Mesothelial cell of epicardium (in vitro differentiated cells): ENCODE measurements at places on chromosomes 5 and 9. TPM values are rescaled to one million over a fixed set of nuclear protein-coding genes. Genes with fewer than 3 reads are reported as not detected.
A peak's percentile ranks its signal among the peaks of the same experiment; 100 is the strongest.

DNA sequence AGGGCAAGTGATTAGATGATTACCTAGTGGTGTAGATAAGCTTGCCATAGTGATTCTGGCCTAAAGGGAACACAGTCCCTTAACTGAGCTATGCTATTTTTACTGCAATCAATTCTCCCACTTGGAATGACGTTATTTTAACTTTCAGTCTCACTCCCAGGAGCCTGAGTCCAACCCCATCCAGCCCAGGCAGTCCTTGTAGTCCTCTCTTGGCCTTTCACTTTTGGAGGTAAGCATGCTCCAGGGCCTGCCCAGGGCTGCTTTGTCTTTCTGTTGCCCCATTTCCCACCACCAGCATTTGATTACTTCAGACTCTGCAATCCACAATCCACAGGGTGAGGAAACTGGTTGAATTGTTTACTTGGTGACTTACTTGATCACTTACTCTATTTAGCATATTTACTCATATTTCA is 233.0 kb downstream of the CD180 start:
- H3K36me3 ChIP-seq, result no peaks in the 10 kb centered on the region
- H3K4me3 ChIP-seq, result no peak overlapping the region
- peaks cover 31% of the 10 kb centered on the region for H3K4me1 ChIP-seq
- DNase-seq, result no peak

GRCh38 chr9:76456202-76456926 is 2.6 kb upstream of the GCNT1 start:
- H3K36me3 ChIP-seq, result no peaks in the 10 kb centered on the region
- H3K4me1 ChIP-seq, result peaks cover 27% of the 10 kb centered on the region
- DNase-seq, result peak; percentile 47
- H3K4me3 ChIP-seq, result no peak overlapping the region
- H3K27me3 ChIP-seq, result peaks cover 11% of the 10 kb centered on the region
- peak overlapping the region; percentile 91 for H3K27ac ChIP-seq

GRCh38 chr9:133440874-133441273 is 18.7 kb downstream of the ADAMTS13 start:
- H3K4me3 ChIP-seq, result no peak overlapping the region
- H3K27me3 ChIP-seq, result peaks cover 4% of the 10 kb centered on the region
- no peaks in the 10 kb centered on the region for H3K4me1 ChIP-seq
- no peak overlapping the region for H3K27ac ChIP-seq
- DNase-seq, result no peak
- no peaks in the 10 kb centered on the region for H3K36me3 ChIP-seq

DNA sequence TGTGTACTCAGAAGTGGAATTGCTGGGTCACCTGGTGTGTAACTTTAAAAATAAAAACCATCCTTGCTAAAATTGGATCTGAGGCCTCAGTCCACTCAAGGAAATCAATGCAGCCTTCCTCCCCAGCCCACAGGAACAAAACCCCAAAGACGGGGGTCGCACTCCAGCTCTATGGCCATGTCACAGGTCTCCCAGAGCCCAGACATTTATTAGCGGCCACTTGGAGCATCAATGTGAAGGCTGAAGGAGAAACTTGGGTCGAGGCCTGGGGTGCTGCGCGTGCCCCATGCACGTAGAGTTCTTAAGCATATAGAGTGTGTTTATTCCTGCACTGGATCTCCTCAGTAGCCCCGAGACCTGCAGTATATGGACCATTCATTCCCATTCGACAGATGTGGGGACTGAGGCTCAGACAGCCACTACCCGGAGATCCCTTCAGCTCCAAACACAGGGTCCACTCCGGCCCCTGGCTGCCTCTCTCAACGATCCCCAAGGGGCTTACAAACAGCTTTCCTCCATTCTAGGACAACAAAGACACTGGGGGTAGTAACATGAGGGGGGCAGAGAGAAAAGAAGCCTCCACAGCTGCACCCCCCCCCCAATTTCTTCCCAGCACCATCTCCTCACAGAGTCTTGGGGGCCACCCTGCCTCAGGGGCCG is 14.3 kb upstream of the OLFM1 start:
- H3K36me3 ChIP-seq, result no peaks in the 10 kb centered on the region
- peaks cover 87% of the 10 kb centered on the region for H3K27me3 ChIP-seq
- peak; percentile 2 for DNase-seq
- no peak overlapping the region for H3K27ac ChIP-seq
- no peak overlapping the region for H3K4me3 ChIP-seq
- no peaks in the 10 kb centered on the region for H3K4me1 ChIP-seq

- no peaks in the 10 kb centered on the region for H3K36me3 ChIP-seq
- peak; percentile 62 for DNase-seq
- H3K4me1 ChIP-seq, result peaks cover 10% of the 10 kb centered on the region
- no peak overlapping the region for H3K27ac ChIP-seq
- H3K27me3 ChIP-seq, result peaks cover 29% of the 10 kb centered on the region
Observed at GRCh38 chr5:160508780-160509361, 87.2 kb downstream of the PTTG1 start.

DNA sequence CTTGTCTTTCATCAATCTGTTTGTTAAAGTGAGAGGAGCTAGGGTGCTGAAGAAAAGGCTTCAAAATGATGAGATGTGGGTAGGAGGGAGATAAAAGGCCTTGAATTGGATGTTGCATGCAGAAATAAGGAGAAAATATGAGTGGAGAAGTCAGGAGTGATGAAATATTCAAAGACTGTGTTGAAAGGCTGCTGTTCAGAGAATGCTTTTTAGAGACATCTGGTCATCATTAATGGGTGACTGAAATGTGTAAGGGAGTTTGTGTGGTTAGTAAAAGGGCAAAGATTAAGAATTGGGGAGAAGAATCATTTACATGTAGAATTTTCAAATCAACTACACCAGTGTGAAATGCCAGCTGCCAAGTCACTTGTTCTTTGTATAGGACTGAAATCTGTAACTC is 383.9 kb downstream of the MAT2B start:
- H3K4me3 ChIP-seq, result no peak overlapping the region
- H3K27me3 ChIP-seq, result no peaks in the 10 kb centered on the region
- H3K4me1 ChIP-seq, result peaks cover 14% of the 10 kb centered on the region
- H3K27ac ChIP-seq, result no peak overlapping the region
- no peak for DNase-seq

- DNase-seq, result no peak
- no peaks in the 10 kb centered on the region for H3K27me3 ChIP-seq
- no peaks in the 10 kb centered on the region for H3K4me1 ChIP-seq
- no peak overlapping the region for H3K27ac ChIP-seq
Observed at GRCh38 chr9:37839496-37840461, 39.2 kb downstream of the DCAF10 start.

- DNase-seq, result no peak
- no peaks in the 10 kb centered on the region for H3K27me3 ChIP-seq
- H3K27ac ChIP-seq, result peak overlapping the region; percentile 83
- H3K36me3 ChIP-seq, result peaks cover 2% of the 10 kb centered on the region
- H3K4me3 ChIP-seq, result no peak overlapping the region
Observed at GRCh38 chr5:59104400-59105127, 521.7 kb downstream of the RAB3C start.

GRCh38 chr9:2344436-2344835 is 277.2 kb upstream of the VLDLR start:
- peaks cover 15% of the 10 kb centered on the region for H3K36me3 ChIP-seq
- H3K27me3 ChIP-seq, result no peaks in the 10 kb centered on the region
- H3K27ac ChIP-seq, result peak overlapping the region; percentile 83
- DNase-seq, result no peak

DNA sequence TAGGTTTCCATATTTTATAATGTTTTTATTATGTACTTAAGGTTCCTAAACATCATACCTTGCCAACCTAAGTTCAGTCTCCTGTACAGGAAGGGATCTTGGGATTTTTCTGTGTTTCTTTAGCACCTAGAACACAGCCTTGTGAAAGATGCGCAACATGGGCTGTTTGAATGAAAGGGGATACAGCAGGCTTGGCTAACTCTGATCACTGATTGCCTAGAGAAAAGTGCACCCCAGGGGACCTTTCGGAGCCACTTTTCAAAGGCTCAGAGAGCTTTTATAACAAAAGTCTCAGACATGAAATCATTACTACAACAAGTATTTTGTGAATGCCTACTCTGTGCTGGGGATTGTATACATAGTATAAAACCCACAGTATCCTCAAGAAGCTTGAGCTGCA is 261.6 kb downstream of the BNC2 start:
- H3K27me3 ChIP-seq, result no peaks in the 10 kb centered on the region
- H3K27ac ChIP-seq, result no peak overlapping the region
- H3K4me1 ChIP-seq, result peaks cover 16% of the 10 kb centered on the region
- H3K4me3 ChIP-seq, result no peak overlapping the region
- no peak for DNase-seq

DNA sequence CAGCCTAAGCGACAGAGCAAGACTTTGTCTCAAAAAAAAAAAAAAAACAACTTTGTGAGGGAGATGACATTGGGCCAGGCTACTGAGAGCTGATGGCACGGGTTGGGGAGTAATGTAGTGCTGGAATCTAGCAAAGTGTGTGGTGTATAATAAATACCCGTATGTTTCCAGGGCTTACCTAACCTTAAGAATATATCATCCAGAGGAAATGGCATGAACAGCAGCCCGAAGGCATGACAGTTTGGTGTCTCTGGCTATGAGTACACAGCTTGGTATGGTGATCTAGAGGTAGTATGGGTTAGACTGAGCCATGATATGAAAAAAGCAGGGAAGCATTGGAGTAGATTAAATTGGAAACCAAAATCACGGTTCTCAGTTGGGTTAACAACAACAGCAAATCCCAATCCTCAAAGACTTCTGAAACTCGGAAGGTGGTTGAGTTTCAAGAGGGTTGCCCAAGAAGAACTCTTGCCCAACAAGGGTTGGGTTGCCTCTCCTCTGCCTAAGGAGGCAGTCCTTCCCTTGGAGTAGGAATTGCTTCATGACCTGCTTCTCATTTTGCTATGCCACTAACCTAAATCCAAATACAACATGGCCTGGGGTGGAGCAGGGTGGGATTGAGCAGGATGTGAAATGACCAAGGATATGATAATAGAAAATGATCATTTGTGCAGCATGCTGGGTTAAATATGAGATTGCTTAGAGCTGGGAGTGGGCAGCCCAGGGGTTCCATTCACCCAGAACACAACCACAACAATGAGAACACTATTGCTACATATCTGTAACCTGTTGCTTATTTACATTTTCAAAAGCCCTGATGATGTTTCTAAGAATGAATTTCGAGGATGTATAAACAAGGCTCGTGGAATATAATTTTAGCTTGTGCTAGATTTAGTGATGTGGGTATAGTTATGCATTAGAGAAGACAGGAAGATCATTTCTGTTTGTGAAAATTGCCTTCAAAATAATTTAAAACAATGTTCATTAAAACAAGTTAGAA is 64.6 kb upstream of the ZFR start:
- peaks cover 8% of the 10 kb centered on the region for H3K27me3 ChIP-seq
- H3K4me3 ChIP-seq, result no peak overlapping the region
- DNase-seq, result no peak
- H3K36me3 ChIP-seq, result no peaks in the 10 kb centered on the region

GRCh38 chr5:157222506-157223230 is 42.0 kb downstream of the ITK start:
- DNase-seq, result no peak
- H3K4me1 ChIP-seq, result no peaks in the 10 kb centered on the region
- peaks cover 3% of the 10 kb centered on the region for H3K27me3 ChIP-seq
- no peak overlapping the region for H3K4me3 ChIP-seq
- no peaks in the 10 kb centered on the region for H3K36me3 ChIP-seq

- H3K27me3 ChIP-seq, result no peaks in the 10 kb centered on the region
- no peak overlapping the region for H3K4me3 ChIP-seq
- no peaks in the 10 kb centered on the region for H3K36me3 ChIP-seq
- H3K4me1 ChIP-seq, result peaks cover 25% of the 10 kb centered on the region
Observed at GRCh38 chr5:14237317-14238086, 94.4 kb downstream of the TRIO start.

- H3K36me3 ChIP-seq, result no peaks in the 10 kb centered on the region
- H3K27me3 ChIP-seq, result no peaks in the 10 kb centered on the region
- no peaks in the 10 kb centered on the region for H3K4me1 ChIP-seq
- DNase-seq, result no peak
- no peak overlapping the region for H3K27ac ChIP-seq
Observed at GRCh38 chr5:89584339-89584956, 701.5 kb upstream of the MEF2C start.

- H3K27me3 ChIP-seq, result peaks cover 4% of the 10 kb centered on the region
- H3K4me1 ChIP-seq, result no peaks in the 10 kb centered on the region
- H3K27ac ChIP-seq, result no peak overlapping the region
- DNase-seq, result no peak
Observed at GRCh38 chr5:77920359-77921058, 144.4 kb upstream of the TBCA start.

DNA sequence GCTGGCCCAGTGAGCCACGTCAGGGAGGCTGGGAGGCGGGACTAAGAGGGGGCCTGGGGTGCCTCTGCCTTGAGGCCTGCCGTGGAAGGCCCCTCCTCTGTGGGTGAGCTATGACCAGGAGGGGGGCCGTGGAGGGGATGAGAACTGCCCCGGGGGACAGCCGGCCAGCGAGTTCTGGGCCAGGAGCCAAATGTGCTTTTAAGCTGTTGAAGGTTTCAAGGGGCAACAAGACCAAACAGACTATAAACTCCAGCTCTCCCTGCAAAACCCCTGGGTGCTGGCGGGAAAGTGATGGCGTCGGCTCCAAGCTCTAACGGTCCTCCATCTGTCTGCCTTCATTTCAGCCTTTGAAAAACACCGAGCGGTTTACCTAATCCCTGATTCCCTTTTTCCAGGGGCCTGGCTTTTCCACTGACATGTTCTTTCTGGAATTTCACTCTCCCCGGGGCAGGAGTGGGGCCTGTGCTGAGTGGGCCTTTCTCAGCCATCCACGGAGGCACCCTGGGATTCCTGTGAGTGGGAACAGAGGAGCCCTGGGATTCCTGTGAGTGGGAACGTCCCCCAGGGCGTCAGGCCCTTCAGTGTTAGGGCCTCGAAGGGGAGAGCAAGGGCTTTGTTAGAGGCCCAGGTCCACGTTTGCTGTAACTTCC is 65.6 kb downstream of the COL5A1 start:
- peaks cover 14% of the 10 kb centered on the region for H3K36me3 ChIP-seq
- H3K4me1 ChIP-seq, result peaks cover 63% of the 10 kb centered on the region
- H3K27me3 ChIP-seq, result no peaks in the 10 kb centered on the region

DNA sequence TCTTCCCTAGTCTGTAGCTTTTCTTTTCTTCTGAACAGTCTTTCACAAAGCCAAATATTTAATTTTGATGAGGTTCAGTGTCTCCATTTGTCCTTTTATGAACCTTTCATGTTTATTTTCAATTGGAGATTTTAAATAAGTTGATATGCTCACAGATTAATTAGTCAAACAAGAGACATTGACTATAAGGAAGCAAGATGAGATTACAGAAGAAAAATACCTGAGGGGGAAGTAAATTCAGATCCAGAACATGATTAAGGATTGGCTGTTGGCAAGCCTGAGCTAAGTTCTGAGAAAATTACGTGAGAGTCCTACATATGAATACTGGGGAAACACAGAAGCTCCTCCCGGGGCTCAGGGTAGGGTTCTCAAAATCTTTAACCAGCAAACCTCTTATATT is 1039.8 kb upstream of the SEMA6A start:
- DNase-seq, result no peak
- no peak overlapping the region for H3K4me3 ChIP-seq
- no peaks in the 10 kb centered on the region for H3K36me3 ChIP-seq
- H3K27ac ChIP-seq, result no peak overlapping the region
- H3K4me1 ChIP-seq, result peaks cover 9% of the 10 kb centered on the region
- no peaks in the 10 kb centered on the region for H3K27me3 ChIP-seq

The FOXD4L3 gene
- 0.25 TPM in 2 of 3 replicates, not detected in the other for total RNA-seq

The SPINK7 gene
- total RNA-seq, result not detected in 3 replicates

The CKMT2 gene
- total RNA-seq, result 2.3 to 2.6 TPM (median 2.6 TPM) in 3 replicates

The PAEP gene
- total RNA-seq, result not detected in 3 replicates

The GPR151 gene
- total RNA-seq, result not detected in 3 replicates

The ANKRD34B gene
- 0.09 to 0.14 TPM in 2 of 3 replicates, not detected in the other for total RNA-seq

The BAAT gene
- total RNA-seq, result 0.07 TPM in 2 of 3 replicates, not detected in the other

The C1QTNF3 gene
- total RNA-seq, result 8.5 to 9.8 TPM (median 9.5 TPM) in 3 replicates

The C1QTNF2 gene
- total RNA-seq, result 1.3 to 1.8 TPM (median 1.4 TPM) in 3 replicates

The PDCD1LG2 gene
- not detected in 3 replicates for total RNA-seq

The CTXN3 gene
- not detected in 3 replicates for total RNA-seq
